ENCODE measurements at places on chromosomes 4 and X.
A peak's percentile ranks its signal among the peaks of the same experiment; 100 is the strongest.

DNA sequence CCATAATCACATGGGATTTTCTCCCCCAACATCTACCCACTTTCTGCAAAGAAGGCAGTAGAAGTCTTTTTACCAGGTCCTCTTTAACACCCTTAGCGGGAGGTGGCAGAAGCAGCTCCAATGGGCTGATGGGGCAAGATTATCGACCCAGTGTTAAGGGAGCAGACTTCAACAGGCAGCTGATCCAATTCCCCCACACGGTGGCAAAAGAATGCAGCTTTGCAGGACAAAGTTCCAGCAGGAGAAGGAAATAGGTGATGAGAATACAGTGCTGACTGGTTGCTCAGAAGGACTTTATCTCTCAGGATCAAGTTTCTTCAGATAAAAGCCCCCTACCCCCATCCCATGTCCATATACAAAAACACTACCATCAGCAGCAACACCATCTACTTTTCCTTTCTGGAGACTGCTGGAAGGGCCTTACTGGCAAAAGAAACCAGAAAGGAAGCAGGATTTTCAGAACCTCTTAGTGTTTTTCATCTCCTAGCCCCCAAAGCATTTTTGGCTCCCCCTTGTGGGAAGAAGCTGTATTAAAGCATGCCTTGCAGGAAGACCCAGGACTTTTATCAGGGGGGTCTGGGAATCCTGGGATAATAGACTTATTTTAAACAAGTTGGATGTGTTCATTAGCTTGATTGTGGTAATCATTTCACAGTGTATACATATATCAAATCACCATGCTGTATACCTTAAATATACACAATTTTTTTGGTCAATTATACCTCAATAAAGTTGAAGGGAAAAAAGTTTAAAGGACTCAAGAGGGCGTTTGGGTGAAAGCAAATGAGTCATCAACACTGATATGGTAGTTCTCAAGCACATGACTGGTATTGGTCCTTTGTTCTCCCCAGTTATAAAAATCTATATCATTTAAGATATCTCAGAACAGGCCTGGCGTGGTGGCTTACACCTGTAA lies 146.4 kb downstream of the GPC3 start:
- peak; percentile 2 for DNase-seq

DNA sequence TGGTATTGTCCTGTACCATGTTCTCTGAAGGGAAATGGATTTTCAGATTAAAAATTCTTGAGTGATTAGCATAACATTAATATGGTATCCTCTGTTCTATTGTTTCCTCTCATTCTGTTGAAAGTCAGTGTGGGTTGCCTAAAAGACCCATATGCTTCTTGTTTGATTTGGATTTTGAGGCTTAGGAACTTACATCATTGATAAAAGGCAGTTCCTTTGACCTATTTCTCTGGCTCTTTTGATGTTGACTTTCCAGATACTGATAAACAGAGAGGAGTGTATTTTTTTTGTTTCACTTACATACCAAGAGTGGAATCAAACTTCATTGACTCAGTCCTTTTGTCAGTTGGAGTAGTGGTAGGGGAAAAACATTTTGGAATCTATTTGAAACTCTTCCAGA lies 32.8 kb downstream of the TMEM144 start:
- no peak for DNase-seq

DNA sequence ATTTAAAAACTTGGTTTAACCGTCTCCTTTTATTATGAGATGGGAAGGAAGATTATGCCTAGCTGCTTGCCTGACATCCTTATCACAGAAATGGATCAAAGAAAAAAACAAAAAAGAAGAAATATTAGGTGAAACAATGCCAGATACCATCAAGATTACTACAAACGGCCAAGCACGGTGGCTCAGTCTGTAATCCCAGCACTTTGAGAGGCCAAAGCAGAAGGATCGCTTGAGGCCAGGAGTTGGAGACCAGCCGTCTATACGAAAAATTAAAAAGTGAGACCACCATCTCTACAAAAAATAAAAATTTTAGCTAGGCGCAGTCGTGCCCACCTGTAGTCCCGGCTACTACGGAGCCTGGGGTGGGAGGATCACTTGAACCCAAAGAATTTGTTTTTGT lies 2.3 kb downstream of the FRYL start:
- no peak for DNase-seq

- no peak for DNase-seq
Measured at GRCh38 chrX:30153175-30153880, 62.0 kb upstream of the MAGEB2 start.

DNA sequence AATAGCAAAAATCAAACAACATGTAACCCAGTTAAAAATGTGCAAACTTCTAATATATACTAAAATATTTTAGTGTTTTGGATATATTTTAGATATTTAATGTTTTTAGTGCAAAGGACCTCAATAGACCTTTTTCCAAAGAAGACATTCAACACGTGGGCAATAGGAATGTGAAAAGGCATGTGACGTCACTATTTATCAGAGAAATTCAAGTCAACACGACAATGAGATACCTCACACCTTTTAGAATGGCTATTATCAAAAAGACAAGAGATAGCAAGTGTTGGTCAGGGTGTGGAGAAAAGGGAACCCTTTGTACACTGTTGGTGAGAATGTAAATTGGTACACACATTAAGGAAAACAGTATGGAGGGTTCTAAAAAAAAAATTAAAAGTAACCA lies 115.6 kb upstream of the FAM47B start:
- DNase-seq = no peak

- peak; percentile 36 for DNase-seq
Measured at GRCh38 chr4:146521541-146522097, at the start of gene SLC10A7. Gene SLC10A7 (minus strand): TSS chr4:146521940. CDS start chr4:146521717, 223 bp downstream.

DNA sequence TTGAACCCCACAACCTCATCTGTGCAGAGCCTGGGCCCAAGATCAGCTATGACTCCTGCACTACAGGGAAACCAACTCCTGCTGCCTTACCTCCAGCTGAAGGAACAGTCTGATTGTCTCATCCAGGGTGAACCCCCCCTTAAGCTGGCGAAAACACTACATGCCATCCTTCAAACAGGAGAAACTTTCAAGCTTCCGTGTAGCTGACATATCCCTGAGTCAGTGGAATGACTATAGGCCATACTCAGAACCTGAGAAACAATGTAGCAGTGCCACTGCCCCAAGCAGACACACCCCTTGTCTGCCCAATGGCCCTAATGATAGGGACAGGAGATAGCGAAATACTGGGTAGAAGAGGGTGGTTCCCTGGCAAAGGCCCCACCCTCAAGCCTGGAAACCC lies 213.6 kb upstream of the PGRMC2 start:
- DNase-seq = no peak

Data from NCI-H2029 treated with DMSO at 0.1 percent for 48 hours (cell line).